Activated naive CD4-positive, alpha-beta T cell treated with Interleukin-2 at 50 U/mL for 16 hours (primary cell): ENCODE measurements at places on chromosomes 13 and 19.

DNA sequence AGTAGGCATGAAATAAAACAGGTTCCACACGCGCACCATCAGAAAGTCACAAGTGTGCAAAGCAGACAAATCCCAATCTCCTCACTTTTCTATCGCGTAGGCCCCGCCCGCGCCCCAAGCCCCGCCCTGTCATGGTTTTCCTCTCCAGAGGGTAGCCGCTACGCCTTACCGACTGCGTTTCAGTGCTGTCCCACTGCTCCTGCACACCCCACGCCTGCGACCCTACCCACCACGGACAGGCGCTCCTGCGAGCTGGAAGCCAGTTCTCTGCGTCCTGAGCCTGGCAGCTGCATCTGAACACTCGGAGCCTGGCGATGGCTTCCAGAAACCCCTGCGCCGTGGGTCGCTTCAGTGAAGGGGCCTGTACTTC, 379 bp upstream of the ZNF470 start:
- DNase-seq = peak; percentile 37

GRCh38 chr13:24683351-24683750, 3.1 kb downstream of the ATP12A start:
- DNase-seq = no peak

- DNase-seq = no peak
Measured at GRCh38 chr19:44725251-44725650, 23.3 kb upstream of the BCL3 start.

DNA sequence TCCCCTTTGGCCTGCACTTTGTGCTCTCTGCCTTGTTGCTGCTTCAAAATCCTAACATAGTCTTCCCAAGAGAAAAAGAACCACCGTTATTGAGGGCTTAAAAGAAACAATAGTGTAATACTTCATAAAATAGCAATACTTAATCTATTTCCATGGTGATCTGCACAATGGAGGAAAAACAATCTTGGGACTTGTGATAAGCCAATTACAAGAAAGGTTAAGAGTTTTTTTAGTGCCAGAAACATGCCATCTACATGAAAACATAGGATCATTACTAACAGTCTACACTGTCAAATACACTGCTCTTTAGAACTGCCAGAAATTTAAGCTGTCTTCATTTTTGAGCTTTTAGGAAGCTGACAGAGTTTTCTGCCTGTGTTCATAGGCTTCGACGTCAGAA, 54.1 kb upstream of the MAB21L1 start:
- no peak for DNase-seq

GRCh38 chr19:35044317-35045117, 3.0 kb downstream of the HPN start:
- DNase-seq = peak; percentile 72

DNA sequence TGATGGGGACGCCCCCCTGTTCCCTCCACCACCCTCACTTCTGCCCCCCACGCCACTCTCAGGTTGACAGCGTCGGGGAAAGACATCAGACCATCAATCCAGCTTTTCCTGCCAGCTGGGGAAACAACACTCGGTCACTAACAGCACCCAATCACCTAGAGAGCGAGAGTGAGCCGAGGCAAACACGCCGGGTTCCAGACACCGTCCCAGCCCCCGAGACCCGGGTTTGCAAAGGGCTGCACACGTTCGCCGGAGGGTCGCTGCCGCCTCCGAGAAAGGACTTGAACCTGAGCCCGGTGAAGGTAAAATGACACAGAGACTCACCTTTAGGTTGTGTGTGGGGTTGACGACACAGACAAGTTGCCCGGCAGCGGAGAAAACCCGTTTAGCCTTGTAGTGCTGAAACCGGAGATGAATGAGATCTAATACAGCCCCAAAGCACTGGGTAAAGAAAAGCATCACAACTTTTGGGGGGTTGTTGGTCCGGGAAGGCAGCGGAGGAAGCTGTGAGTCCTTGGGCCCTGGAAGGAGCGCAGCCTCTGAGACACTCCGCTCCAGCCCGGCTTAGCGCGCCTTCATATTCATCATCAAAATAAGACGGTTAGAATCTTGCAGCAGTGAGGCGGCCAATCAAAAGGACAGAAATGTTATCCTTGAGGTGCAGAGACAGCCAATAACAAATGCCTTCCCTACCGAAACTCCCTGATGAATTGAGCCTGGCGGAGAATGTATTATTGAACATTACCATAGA, at the start of gene SIAH3:
SIAH3 (minus strand) TSS at position 583 of the 751 bp plus-strand sequence; CDS start at position 459, 124 bp downstream.
- peak; percentile 15 for DNase-seq

GRCh38 chr19:29324291-29324680, 111.3 kb upstream of the UQCRFS1 start:
- DNase-seq = no peak

DNA sequence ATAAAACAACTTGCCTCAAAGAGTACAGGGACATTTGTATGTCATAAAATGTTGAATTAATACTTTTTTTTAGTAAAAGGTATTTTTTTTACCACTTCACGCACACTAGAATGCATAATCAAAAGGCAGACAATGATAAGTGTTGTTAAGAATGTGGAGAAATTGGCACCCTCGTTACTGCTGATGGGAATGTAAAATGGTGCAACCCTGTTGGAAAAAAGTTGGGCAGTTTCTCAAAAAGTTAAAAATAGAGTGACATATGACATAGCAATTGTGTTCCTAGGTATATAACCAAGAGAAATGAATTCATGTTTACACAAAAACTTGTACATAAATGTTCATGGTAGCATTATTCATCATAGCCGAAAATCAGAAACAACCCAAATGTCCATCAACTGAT, 109.5 kb downstream of the PIBF1 start:
- DNase-seq = no peak

DNA sequence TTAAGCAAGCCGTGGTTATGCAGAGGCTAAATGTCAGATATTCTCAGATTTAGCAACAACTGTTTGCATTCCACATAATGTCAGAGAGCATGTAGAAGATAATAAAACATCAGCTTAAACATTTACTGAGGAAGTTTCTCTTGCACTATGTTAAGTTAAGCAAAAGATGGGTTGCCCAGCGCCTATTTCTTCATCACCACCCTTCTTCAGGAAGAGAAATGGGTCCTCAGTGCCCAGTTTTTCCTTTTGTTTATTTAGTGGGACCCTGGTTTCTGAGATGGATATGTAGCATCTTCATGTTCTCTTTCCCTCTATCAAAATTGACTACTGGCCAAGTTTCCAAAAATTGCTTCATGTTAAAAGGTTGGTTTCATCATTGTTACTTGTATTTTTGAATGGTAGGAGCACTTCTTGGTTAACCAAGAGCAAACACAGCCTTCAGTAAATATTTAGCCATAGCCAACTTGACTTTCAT, 356.8 kb downstream of the RFC3 start:
- DNase-seq = no peak

- no peak for DNase-seq
Measured at GRCh38 chr13:98390086-98390715, 186.7 kb downstream of the STK24 start.

- no peak for DNase-seq
Measured at GRCh38 chr13:27665333-27665732, 43.6 kb downstream of the POLR1D start.

DNA sequence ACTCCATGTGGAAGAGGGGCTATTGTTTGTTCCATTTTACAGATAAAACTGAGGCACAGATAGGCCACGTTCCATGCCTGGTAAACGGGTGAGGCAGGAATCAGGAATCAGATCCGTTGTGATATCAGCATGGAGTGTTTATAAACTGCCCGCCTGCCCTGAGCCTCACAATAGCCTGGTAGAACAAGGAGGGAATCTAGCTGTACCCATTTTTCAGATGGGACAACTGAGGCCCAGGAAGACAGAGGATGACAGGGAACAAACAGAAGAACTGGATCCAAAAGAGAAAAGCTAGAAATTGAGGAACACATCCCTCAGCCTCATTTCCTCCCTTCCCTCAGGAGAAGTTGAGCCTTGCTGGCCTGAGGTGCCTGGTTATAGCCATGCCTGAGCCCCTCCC, 32.5 kb downstream of the CERS4 start:
- DNase-seq = no peak

DNA sequence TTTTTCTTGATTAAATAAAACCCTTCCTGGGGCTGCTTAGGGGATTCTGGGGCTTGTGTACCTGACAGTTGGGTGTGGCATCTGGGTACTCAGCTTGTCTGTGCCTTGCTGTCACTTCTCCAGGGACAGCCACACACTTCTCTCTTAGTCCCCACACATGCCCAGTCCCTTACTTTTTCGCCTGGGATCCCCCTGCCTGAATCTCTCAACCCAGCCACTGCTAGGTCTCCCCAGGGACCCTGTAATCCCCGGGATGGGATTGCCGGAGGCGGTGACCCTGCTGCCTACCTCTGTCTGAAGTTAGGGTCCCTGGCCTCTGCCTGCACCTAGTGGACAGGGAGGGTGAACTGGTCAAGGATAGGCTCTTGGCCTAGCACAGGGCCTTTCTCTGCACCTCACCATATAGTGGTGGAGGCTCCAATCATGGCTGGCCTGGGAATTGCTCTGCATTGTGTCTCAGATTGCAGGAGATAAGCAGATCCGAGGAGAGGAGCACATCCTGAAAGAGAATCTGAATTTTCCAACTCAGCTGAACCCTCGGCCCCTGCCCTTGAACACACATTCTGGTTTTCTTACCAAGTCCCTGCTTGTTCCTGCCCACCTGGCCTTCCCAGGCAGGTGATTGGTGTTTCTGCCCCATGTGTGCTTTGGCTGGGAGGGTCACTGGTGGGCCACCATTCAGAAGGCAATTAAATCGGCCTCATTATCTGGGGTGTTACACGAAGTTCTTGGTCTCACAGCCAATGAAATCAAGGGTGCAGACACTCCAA, 8.7 kb upstream of the ZNF492 start:
- DNase-seq = no peak

- peak; percentile 81 for DNase-seq
Measured at GRCh38 chr19:3324405-3324856, 42.0 kb upstream of the NFIC start.
